KG1 (cell line): ENCODE measurements at places on chromosomes 3 and 15.

DNA sequence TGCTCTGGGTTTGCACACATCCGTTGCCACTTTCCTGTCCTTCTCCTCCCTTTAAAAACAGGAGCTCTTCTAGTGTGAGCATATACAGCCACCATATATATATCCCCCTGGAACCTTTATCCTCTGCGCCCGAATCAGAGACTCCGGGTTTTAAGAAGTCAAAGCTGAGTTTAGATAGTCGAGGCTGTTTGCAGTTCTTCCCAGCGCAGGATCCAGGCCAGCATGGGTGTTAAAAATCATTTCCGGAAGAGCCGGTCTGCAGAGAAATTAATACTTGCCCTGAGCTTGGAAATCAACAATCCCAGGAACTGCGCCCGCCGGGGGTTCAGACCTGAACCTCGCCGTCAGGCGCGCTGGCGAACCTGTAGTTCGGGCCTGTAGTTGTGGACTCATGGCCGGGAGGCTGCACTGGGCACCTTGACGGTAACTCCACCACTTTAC lies 2.3 kb downstream of the SHOX2 start:
- no peak for DNase-seq

DNA sequence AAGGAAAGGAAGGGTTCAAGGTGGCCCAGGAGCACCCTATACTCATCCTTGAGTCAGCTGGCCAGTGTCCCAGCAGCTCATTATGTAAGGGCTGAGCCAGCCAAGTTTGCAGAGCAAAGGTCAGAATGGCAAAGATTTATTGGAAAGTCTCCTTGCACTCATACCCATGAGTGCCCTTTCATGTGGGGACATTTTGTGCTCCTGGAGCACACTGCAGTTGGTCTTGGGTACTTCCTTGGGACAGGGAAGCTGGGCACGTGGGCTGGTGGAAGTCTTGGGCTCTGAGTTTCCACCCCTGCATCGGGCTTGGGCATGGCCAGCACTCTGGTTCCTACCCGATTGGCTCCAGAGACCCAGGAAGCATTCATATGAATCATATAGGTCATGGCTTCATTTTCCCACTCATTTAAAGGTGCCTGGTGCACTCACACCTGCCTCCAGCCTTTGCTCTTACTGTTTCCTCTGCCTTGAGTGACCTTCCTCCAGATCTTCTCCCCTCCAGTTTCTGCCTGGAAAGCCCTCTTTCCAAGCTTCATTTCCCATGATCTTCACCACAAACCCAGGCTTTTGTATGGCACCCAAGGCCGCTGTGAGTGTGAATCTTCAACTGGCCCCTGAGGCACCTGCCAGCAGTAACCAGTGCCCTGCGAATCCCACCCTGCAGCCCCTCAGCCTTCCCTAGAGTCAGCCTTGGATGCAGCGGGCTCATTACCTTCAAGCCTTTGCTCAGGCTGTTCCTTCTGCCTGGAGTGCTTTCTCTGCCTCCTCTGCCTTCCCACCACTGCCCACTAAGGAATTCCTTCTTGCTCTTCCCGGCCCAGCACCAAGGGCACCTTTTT lies 10.5 kb upstream of the PRKCD start:
- no peak for DNase-seq

- DNase-seq: no peak
Observed at GRCh38 chr3:177147790-177148189, 49.5 kb downstream of the TBL1XR1 start.

- no peak for DNase-seq
Observed at GRCh38 chr3:127698691-127699415, 26.1 kb downstream of the ABTB1 start.

- no peak for DNase-seq
Observed at GRCh38 chr15:30984542-30984941, 6.9 kb downstream of the MTMR10 start.

GRCh38 chr3:110199588-110199943 lies 862.2 kb upstream of the DPPA4 start:
- DNase-seq: no peak

GRCh38 chr3:104436506-104436905 lies 930.2 kb upstream of the ALCAM start:
- DNase-seq: no peak

- no peak for DNase-seq
Observed at GRCh38 chr3:48966876-48967361, 23.1 kb upstream of the P4HTM start.

GRCh38 chr3:21705769-21706168 lies 45.2 kb downstream of the ZNF385D start:
- DNase-seq: no peak

DNA sequence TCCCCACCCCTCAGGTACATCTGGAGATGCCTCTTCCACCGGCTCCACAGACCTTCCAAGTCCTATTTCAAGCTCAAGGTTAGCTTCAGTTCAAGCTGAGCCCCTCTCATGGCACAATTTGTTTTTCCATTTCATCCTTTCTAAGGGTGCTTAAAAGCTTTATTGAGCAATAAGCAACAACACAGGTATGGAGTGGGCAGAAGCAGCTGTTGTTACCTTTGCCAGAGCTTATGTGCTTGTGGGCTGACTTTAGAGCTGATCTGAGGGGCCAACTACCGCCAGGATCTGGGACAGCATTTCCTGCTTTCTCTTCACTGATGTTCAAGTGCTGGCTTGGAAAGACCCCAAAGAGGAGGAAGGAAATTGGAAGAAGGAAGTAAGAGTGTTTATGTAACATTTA lies 140.0 kb upstream of the KLHL25 start:
- DNase-seq: no peak

DNA sequence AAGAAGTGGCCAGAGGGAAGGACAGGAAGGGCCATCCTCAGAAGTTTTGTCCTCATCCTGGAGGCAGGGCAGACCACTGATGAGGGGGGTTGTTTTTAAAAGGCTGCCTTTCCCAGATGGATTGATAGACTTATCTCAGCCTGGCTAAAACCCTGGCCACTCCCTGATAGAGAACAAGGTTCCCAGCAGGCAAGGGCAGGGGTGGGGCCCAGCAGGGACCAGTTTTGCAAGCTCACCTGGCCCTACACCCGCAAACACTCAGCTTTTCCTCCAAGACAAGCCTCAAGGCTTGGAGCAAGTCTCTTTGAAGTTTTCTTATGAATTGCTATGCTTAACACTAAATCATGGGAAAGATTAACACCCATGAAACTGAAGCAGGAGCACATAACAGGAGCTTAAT lies 9.1 kb downstream of the LIPC start:
- DNase-seq: no peak

GRCh38 chr3:157388976-157389375 lies 47.7 kb upstream of the PTX3 start:
- DNase-seq: no peak

- no peak for DNase-seq
Observed at GRCh38 chr15:72923289-72923688, 129.0 kb upstream of the NEO1 start.

DNA sequence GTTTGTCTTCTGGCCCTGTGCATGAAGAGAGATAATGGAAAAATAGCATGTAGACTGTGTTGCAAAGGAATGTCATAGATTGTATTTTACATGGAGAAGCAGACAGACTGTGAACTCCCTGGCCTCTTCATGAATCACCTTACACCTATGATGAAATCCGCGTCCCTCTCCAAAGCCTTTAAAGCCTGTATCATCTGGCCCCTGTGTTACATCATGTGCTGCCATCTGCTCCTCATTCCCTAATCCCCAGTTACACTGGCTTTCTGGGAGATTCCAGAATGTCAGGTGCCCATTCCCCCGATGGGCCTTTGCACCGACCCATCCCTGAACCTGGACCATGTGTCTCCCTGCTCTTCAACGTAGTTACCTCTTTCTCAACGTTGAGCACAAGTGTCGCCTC lies 190.8 kb downstream of the ADAMTSL3 start:
- DNase-seq: no peak

DNA sequence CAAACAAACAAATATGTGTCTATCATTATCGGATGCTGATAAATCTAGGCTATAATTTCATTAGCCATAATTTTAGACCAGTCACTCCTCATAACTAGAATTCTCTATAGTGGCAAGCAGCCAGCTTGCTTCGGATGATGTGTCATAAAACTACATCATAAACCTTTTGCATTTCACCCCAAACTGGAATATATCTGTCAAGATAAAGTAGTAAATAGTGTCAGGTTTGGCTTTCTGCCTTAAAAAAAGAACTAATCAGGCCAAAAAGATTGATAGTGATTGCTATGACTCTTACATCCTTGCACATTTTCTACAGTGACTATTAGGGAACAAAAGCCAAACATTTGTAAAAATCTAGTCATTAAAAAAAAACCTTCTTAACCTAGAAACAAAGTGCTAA lies 51.0 kb downstream of the DPPA2 start:
- DNase-seq: no peak

DNA sequence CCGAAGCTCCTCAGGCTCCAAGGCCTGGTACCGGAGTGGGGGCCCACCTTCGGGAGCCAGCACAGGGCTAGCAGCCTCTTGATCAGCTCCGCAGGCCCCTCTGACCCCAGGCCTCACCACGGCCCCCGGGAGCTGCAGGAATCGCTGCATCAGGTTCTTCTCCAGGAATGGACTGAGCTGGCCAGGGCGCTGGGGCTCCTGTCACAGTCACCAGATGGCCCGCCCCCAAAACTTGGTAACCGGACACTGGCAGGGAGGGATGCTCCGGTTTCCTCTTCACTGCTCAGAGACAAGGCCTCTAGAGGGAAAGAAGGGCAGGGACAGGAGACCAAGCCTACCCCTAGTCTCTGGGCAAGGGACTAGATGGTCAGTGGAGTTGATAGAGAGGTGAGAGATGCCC lies 9.9 kb downstream of the AP3B2 start:
- no peak for DNase-seq

DNA sequence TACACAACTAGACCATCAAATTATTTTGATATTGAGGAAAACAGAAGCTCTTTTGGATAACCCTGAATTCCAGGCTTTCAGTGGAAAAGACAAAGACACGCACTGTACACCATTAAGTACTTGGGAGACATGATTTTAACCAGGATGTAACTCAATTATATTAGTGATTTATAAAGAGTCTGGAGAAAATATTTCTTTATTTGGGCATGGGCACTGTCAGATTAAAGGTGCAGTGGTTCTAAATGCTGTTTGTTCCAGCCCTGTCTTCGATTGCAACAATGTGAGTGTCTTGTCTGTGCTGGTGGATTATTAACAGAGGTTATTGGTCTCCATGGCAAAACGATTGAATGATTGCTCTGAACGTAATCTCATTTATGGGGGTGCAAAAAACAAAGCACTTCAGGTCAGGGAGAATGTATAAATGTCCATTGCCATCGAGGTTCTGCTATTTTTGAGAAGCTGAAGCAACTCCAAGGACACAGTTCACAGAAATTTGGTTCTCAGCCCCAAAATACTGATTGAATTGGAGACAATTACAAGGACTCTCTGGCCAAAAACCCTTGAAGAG lies at the start of gene TM4SF4:
Gene TM4SF4, plus strand, starts transcription at position 448 of the 568 bp plus-strand sequence. CDS start 181 bp downstream, outside the sequence.
- DNase-seq: no peak

DNA sequence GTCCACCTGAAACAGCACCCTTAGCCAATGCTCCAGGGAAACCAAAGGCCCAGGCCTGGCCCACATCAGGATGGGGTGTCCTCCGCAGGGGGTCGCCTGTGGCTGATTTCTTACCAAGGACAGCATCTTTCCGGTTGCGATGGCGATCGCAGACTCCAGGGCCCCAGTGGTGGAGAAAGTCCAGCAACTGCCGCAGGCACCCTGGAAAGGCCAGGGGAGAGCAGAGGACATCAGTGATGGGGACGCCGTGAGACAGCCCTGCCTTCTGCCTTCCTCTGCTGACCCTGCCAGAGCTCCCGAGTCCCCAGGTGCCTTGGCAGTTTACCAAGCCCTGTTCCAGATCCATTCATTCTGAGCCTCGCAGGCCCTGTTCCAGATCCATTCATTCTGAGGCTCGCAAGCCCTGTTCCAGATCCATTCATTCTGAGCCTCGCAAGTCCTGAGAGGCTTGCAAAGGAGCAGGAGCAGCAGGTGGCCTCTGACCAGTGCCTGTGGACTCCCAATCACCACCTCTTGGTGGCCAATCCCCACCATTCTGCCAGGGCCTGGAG lies 12.5 kb downstream of the CTSH start:
- no peak for DNase-seq

GRCh38 chr15:81492969-81493645 lies 119.1 kb upstream of the TMC3 start:
- DNase-seq: no peak

- DNase-seq: no peak
Observed at GRCh38 chr3:193841581-193841980, 248.6 kb downstream of the OPA1 start.

- DNase-seq: no peak
Observed at GRCh38 chr3:97257942-97258697, 443.7 kb downstream of the EPHA6 start.

- DNase-seq: no peak
Observed at GRCh38 chr15:77180270-77180669, 109.4 kb upstream of the TSPAN3 start.

- no peak for DNase-seq
Observed at GRCh38 chr3:197258168-197258755, 40.1 kb downstream of the DLG1 start.

GRCh38 chr15:62779036-62779770 lies 263.3 kb upstream of the TPM1 start:
- no peak for DNase-seq

DNA sequence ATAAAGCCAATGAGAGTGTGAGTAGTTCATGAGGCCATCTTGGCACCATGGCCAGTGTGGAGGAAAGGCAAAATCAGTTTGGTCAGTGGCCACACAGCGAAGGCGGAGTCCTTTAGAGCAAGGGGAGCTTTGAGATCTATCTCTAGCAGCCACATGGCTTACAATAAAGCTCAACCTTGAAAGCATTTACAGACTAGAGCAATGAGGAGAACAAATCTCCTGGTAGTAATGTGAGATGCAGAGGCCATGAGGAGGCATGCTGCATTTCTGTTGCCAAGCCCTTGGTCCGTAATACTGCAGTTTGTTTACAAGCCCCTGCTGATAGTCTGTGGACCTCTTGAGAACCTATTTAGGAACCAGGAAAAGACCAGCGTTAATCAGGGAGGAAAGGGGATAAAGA lies 381.5 kb upstream of the C2CD4B start:
- DNase-seq: no peak

- no peak for DNase-seq
Observed at GRCh38 chr15:64246364-64247189, 83.8 kb upstream of the PPIB start.

DNA sequence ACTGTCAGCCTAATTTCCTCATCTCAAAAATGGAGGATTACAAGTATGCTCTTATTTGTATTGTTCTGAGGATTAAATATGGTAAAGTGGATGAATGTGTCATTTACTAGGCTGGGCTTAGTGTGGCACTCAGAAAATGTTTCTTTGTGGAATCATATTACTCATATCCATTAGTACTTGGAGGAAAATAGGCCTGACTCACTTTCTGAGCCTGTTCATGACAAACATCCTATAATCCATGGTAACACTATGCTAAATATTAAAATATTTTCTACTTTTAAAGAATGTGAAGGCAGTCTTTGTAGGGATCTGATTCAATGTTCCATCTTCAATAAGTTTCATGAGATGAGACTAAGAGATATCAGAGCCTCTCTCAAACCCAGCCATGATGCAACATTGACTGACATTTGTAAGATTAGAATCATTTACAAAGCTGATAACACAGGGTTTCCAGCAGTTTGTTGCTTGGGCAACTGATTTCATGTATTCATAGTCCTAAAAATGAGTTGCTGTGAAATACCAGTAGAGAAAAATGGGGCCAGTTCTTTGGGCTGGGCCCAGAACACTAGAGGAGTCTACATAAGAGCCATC lies 1048.5 kb downstream of the NTRK3 start:
- DNase-seq: no peak
